ENCODE measurements at places on chromosomes 3 and 15.

DNA sequence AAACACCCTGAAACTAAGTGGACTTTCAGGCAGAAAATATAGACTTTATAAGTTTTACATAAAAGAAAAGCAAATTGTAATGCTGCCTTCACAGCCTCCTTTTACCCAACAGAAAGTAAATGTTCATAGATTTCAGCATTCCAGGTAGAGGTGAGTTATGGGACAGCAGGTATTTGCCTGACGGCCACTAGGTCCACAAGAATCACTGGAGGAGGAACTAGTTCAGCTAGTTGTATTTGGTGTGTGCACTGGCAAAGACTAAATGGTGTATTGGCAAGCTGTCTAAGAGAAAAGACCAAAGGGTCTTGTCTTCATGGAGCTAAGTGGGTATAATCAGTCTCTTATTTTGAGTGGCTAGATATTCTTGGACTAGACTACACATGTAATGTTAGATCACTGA lies 34.2 kb downstream of the ZNF654 start:
- DNase-seq, result no peak

GRCh38 chr15:61764141-61764540 lies 296.1 kb downstream of the VPS13C start:
- no peak for DNase-seq

DNA sequence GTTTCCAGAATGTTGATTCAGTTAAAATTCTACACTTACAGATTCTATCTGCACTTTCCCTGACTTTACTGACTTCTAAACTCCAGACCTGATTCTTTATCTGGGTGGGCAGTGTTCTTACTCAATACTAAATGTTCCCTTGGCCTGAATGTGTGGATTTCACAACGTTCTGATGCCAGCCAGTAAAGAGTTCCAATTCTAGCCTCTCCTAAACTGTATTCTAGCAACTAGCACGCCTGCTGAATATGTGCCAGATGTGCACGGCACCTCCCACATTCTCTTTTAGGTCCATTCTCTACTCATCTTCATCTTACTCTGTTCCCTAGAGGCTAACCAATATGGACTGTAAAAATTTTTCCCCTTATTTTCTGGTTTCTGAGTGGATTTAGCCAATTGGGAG lies 479.5 kb upstream of the AGTR1 start:
- no peak for DNase-seq

GRCh38 chr3:187957165-187957581 lies 196.8 kb upstream of the LPP start:
- DNase-seq, result no peak

GRCh38 chr3:162702768-162703385 lies 1206.3 kb downstream of the OTOL1 start:
- DNase-seq, result no peak

- no peak for DNase-seq
Observed at GRCh38 chr15:88615303-88616107, 5.6 kb upstream of the AEN start.

GRCh38 chr3:129310111-129311011 lies 31.7 kb downstream of the HMCES start:
- DNase-seq, result no peak

DNA sequence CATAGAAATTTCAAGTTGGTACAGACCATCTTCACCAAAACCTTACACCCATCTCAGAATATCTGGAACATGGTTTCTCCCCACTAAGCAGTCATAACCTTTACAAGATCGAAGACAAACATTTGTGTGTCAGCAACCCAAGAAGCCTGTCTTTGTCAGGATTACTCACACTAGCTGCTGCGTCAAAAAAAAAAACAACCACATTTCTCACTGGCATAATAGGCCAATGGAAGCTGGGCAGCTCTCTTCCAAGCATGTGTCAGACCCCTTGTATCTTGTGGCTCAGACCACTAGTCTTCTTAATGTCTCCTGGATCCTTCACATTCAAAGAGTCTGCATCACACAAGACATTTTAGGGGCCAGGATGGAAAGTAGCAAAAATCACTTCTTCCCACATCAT lies 266.9 kb upstream of the IGF1R start:
- DNase-seq, result no peak

- no peak for DNase-seq
Observed at GRCh38 chr3:113614402-113614801, 82.0 kb downstream of the USF3 start.

- DNase-seq, result no peak
Observed at GRCh38 chr15:40175160-40175559, 14.3 kb downstream of the BUB1B start.

DNA sequence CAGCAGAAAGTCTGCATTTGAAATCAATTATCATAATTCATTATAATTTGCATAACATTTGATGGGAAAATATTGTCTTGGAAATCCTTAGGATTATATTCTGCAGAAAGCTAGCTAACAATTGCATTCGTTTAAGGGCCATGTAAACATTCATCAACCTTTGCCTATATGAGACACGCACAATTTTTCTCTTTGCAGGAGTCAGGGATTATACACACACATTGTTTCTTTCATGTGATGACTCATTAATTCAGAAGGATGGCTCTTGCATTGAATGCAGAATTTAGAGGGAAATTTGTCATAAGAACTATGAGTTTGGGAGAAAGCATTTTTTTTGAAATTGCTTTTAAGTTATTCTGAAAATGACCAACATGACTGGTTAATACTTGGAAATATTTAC lies 844.7 kb downstream of the DIPK2A start:
- no peak for DNase-seq

DNA sequence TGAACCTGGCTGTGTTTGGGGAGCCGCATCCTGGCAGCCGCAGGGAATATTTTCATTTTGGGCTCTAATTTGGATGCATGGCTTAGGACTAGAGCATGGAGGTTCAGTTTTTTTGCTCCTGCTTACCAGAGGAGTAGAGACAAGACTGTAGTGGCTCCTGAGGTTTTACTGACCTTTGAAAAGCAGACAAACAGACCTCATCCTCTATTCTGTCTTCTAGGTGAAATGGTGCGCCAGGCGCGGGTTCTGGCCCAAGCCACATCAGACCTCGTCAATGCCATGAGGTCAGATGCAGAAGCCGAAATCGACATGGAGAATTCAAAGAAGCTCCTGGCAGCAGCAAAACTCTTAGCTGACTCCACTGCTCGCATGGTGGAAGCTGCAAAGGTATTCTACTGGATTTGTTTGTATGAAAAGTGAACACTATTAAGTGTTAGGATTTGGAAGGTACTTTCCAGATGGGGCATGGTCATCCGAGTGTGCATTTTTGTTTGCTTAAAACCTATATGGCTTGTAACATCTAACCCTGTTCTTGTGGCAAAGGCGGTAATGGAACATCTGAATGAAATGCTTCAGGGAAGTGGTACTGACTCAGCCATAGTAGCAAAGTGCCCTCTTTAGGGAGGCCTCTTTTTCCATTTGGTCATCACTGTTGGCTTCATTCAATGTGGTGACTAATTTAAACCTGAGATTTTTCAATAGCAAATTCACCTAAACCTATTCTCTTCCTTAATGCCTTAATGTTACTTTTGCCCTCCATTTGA lies 330.7 kb upstream of the TPM1 start:
- peak; percentile 1 for DNase-seq

- DNase-seq, result no peak
Observed at GRCh38 chr15:100247228-100248225, 94.2 kb downstream of the ADAMTS17 start.

DNA sequence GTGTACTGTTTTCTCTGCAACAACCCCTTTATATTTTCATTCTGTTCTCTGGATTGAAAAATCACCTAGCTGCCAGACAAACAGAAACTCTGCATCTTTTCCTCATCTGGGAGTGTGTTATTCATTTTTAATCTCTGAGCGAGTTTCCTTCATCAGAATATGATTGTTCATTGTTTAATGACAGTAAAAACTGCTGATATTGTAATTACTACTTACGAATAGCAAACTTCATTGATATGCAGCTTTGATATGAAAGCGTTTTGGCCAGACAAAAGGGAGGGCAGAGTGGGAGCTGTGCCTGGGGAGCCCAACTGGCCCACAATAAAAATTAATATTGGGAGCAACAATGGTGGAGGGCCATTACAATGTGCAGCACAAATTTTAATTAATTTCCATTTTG lies 132.7 kb upstream of the SKOR1 start:
- no peak for DNase-seq

DNA sequence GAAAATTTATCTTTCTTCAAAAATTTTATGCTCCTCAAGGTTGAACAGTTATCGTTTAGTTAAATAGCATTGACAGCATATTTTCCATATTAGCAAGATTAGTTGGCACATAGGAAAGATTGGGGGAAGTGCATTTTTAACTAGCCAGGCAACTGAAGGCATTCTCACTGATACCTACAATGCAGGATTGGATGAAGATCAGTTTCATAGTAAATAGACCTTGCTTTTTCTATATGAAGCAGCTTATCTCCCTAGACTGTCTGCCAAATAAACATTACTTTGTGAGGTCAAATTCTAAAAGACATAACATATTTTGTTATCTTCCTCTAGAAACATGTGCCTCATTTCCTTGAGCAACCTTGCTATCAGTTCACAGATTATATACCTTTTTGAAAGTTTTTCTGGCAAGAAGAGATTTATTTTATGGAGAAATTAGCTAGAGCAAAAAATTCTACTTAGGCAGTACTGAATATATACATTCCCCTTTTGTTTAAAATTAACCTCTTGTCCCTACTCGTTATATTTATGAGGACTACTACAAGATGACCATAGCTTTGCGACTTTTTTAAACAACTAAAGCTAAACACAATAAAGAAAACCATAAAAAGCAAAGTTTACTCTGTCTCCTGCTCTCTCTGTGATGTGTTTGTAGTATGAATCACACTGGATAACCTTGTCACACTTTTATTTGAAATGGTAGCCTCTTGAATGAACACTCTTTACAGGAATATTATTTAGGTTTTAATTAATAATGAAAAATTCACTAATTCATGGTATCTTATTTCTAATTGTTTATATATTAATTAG lies 654.9 kb upstream of the TBL1XR1 start:
- DNase-seq, result no peak

- no peak for DNase-seq
Observed at GRCh38 chr3:31407665-31408064, 125.1 kb upstream of the STT3B start.

GRCh38 chr15:40985541-40986330 lies 32.5 kb downstream of the CHAC1 start:
- DNase-seq, result no peak

- no peak for DNase-seq
Observed at GRCh38 chr3:153093629-153094028, 68.4 kb upstream of the RAP2B start.

DNA sequence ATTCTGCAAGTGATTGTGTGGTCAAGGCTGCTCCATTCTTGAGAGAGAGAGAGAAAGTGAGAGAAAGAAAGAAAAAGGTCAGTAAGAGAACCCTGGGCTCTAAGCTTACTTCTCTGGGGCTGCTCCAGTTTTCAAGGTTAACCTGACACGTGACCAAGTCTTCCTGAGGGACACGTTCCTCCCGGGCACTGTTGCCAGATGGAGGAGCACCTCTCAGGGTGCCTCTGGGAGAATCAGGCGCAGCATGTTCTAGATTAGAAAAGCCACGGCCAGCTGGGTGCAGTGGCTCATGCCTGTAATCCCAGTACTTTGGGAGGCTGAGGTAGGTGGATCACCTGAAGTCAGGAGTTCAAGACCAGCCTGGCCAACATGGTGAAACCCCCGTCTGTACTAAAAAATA lies 60.8 kb downstream of the ITGA11 start:
- DNase-seq, result no peak

DNA sequence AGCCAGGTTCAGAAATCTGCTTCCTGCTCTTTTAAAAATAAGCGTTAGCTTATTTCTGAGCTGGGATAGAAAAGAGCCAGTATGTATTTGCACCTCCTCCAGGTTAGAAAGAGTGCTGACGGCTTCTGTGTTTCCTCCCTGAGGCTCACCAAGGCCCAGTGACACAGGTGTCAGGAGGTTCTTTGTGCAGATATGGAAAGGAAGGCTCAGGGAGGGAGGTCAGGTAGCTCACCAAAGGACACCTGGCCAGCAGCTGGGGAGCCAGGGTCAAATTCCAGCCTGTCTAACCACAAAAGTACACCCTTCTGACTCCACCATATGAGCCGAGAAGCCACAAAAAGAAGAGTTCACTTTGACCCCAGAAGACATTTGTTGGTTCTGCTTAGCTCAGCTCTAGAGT lies 201.0 kb upstream of the WNT5A start:
- DNase-seq, result no peak

DNA sequence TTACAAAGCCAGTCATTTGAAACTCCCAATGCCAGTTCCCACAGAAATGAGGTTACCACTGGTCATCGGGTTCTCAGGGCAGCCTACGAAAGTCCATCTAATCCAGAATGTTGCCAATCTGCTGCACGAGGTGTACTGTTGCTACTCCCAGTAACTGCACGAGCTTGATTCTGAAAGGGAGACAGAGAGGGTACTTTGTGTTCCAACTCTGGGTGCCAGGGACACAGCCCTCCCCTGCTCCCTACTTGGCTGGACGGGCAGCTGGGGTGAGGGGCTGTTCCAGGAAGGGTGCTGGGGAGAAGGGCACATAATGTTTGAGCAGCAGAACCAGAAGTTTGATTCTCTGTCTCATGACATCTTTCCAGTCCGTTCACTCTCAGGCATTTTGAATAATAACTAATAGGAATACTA lies 27.1 kb upstream of the OSBPL11 start:
- DNase-seq, result no peak

DNA sequence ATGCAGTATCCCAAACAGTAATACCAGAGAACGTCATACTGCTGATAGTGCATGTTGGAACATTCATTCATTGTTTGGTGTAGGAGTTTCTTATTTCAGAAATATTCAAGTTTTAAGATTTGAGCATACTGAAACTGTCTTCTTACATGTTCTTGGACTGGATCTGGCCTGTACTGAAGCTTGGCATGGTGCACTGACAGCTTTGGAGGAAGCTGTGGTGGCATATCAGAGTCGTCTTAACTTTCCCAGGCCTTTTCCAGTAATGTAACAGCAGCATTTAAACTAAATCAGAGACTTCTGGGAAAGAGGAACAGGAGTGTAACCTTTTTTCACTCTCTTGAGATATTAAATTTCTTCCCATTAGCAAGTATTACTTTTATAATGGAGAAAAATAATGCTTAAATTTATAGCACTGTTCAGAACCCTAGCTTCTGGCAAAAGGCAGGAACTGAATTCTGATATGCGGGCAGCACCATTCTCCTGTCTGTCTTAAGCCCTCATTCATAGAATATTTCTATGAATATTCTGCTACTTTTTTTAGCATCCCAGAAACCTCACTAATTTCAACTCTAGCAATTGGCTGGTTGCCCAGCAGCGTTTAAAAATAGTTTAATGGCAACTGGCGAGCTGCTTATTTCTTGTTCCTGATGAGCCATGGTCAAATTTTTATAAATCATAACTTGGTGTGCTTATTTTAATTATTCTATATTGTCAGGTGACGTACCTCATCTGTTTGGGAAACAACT lies 31.1 kb downstream of the DNAJC13 start:
- DNase-seq, result no peak

DNA sequence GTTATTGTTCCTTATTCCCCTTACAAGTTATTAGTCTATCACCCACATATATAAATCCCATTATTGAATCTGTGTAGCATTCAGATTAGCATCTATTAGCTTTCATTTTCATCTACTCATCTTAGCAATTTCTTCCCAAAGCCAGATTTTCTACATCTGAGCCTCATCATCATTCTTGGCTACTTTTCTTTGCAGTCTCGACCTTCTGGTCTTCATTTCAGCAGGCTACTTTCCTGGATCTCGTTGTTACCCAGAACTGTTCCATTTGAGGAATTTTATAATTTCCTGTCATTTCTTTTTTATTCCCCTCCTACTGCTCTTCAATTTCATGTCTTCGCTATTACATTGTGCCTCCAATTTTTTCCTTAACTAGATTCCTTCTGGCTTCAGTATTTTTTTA lies 51.8 kb downstream of the SPRED1 start:
- DNase-seq, result no peak

GRCh38 chr15:86661580-86661979 lies 581.9 kb downstream of the AGBL1 start:
- no peak for DNase-seq

GRCh38 chr3:46030626-46031025 lies 3.3 kb upstream of the XCR1 start:
- no peak for DNase-seq
